CD4-positive, alpha-beta T cell treated with Interleukin-4 for 1 hour (primary cell): ENCODE measurements at places on chromosomes 12 and 14.

DNA sequence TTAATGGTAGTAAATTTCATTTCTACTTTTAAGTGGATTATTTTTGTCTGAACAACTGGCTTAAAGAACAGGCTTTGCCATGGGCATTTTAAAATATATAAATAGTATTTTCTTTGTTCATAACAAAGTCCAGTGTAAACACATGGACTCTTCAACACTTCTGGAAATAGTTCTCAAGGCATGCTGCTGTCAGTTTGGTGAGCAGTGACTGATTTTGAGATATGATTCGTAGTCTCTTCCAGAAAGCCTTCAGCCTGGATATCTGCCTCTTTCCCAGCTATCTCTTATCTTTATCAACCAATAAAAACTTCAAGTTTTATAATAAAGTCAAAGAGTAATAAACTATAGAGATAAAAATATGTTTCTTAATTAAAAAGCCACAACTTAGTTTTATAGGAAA is 110.7 kb downstream of the NAV3 start:
- DNase-seq: no peak

DNA sequence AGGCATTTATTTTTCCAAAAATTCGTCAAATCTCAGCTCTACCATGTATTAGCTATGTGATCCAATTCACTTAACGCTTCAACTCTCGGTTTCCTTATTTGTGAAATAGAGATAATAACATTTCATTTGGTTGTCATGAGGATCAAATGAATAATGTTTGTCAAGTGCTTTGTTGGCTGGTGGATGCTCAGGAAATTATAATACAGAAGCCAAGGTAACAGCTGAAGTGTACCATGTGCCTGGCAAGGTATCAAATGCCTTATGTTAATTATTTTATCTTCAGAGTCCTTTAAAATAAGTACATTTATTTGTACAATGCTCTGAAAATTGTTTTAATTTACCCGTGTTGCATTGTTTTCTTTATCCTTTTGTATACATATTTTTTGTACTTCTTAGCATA is 6.1 kb upstream of the PRKCH start:
- DNase-seq: no peak

GRCh38 chr12:133203344-133204263 is 22.3 kb downstream of the ZNF268 start:
- DNase-seq: no peak

DNA sequence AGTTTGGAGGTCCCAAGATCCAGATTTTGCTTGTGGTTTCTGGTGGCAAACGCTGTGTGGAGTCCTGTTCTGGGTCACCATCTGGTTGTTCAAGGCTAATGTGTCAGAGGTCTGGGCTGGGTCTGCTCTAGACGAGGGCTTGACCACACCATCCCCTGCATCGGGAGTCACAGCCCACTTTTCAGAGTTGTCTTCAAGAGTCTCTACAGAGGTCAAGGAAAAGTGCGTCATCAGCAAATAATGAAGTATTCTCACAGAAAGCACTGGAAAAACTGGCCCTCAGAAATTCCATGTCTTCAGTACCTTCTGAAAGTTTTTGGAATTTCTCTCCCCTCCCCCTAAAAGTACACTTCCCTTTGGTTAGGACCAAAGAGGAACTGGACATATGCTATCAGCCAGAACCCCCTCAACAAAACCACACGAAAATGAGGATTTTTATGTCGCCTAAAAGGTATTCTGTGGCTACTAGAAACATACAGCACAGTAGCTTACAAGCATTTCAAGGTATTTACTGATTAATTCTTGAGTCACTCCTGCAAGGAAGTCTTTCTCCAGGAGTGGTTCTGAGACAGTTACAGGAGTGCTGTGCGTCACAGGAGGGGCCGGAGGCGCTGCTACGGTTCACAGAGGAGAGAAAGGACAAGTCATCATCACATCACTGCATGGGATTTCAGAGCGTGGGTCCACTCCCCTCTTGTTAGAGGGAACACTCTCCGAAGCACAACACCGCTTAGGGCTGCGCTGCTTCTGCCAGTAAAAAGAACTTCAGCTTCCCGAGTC is 35.4 kb downstream of the RAD52 start:
- DNase-seq: no peak

DNA sequence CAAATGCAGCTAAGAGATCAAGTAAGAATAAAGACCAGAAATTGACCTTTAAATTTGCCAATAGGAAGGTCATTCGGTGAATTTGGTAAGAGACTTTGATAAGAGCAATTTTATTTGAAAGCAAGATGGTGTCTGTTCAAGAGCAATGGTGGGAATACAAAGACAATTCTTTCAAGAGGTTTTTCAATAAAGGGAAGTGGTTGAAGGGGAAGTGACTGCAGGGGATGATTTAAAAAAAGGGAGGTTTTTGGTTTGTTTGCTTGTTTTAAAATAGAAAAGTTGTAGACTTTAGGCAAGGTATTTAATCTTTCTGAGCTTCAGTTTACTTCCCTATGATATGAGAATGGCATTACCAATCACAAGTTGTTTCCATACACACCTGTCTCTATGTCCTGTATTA is 4.3 kb upstream of the APPL2 start:
- DNase-seq: no peak

DNA sequence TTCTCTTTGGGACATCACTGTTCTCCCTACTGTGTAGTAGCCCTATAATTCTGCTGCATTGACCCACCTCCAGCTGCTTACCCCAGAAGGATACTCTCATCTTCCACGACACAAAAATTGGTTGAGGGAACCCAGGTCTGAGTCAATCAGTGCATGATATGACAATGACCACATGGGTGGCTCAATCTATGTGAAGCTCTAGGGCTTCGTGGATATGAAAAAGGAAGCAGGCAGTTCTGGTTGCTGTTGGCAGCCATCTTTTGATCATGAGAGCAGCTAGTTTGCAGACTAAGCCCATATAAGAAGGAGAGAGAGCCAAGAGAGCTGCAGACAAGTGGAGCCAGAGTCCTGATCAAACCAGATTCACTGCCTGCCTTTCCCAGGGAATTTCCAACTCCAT is 57.9 kb downstream of the AVPR1A start:
- no peak for DNase-seq

GRCh38 chr12:76417116-76417515 is 68.9 kb upstream of the BBS10 start:
- no peak for DNase-seq

- no peak for DNase-seq
These were observed 79.1 kb upstream of the LMO3 start for GRCh38 chr12:16685107-16685506.

GRCh38 chr14:73968885-73969284 is 18.8 kb downstream of the COQ6 start:
- DNase-seq: no peak

DNA sequence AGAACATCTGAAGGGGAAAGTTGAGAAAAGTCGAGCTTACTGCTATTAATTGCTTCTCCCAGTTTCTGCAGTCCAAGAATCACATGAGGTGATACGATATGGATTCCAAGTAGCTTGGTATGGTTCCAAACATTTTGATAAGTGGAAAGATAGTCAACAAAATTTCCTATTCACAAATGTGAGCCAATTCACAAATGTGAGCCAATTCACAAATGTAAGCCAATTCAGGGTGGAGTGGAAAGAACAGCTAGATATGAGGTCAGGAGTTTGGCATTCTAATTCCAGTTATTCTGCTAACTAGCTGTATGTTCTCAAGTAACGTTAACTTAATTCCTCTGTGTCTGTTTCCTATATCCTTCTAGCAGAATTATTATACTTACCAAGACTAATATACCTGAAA is 37.6 kb upstream of the DHRS4 start:
- DNase-seq: no peak

DNA sequence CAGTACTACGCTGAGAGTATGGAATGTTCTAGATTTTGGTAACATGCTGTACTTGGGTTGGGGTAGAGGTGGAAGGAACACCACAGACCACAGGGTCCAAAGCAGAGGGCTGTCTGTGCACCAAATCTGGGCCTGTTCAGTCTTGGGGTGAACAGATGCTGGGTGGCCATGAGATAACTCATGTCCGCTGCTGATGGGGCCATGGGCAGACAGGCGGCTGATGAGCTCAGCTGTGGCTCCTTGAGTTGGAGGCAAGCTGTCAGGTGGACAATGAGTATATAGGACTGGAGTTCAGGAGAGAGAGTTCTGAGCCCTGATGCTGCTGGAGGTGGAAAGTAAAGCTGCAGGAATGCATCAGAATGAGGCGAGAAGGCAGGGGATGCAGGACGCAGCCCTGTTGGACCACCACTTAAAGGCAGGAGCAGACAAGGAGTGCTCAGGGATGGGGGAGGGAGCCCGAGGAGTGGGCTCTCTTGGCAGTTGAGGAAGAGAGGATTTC is 6.2 kb downstream of the SMIM41 start:
- DNase-seq: no peak

DNA sequence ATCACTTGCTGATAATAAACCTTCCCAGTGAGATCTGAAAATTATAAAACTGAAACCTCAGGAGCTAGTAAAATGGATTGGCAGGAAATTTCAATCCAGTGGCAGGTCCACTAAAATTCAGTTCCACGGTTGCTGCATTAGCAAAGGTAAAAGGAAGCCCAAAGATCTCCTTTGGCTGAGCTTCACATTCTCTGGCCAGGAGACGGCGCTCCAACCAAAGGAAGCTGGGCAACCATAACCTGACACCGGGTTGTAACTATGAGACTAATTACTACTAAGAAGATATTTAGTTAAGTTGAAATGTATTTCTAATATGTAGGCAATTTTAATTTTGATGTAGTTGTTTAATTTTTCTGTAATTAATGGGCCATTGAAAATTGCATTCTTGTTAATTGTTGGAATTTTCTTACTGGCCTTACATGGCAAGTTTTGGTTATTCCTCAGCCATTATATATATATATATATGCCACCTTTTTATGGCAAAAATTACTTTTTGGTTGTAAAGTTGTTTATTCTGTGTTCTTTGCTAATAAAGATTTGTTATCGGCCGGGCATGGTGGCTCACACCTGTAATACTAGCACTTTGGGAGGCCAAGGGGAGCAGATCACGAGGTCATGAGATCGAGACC is 17.0 kb downstream of the OR8S1 start:
- DNase-seq: peak; percentile 20

DNA sequence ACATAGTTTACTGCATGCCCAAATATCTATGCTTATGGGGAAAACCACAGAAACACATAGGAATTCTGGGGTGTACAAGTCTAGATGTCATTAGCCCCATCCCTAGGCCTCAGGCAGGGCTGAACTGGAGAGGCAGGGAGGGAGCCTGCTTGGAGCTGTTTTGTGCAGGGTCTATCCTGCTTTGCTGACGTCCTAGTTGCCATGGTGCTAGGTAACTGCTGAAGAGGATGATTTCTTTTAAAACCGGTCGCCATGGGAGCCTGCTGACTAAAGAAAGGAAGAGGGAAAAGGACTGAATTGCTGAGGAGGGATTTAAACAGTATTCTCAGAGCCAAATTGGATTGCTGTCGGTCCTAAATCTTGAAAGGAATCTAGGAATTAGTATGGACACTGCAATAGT is 10.7 kb downstream of the GPR19 start:
- DNase-seq: no peak

GRCh38 chr12:121036810-121037326 is 2.2 kb downstream of the OASL start:
- DNase-seq: peak; percentile 29

DNA sequence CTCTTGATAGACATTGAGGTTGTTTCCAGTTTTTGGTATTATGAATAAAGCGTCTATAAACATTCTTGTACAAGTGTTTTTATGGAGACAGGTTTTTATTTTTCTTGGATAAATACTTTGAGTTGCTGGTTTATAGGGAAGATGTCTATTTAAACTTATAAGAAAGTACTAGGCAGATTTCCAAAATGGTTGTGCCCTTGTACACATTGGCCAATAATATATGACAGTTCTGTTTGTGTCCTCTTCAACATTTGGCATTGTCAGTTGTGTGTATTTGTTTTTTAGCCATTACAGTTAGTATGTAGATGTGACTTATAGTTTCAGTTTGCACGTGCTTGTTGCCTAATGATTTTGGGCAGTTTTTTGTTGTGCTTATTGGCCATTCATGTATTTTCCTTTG is 42.1 kb downstream of the VRK1 start:
- no peak for DNase-seq

DNA sequence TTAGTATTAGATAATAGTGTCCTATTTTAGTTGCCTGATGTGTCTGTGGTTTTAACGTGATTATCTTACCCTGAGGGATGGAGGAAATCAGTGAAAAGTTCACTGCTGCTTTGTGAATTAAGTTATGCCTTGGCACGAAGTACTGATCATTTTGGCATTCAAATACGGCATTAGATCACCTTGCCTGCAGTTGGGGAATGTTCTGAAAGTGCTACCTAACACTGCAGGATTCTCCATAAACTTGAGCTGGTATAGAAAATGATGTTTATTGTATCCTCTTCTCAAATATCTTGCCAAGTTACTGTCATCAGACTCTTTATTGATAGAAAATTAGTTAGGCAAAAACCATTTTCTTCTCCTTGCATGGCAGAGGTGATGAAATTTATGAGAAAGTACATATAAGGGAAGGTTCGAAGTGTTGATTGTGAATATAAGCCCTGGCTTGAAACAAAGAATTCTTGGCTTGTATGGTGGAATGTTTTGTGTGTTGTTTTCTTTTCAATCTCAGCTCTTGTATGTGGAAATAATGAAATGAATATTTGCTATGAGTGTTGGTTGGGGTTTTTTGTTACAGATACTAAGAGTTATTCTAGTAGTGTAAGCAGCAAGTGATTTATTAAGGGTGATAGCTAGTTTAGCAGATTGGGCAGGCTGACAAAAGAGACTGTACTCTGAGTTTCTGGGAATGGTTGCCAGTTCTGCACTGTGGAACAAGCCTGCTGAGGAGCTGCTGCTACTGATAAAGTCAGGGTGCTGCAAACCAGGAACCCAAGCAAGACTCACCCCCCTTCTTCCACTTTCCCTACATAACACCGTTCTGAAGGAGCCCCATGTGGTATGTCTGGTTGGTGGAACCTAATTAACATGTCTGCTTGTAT is 448.3 kb downstream of the PCNX1 start:
- peak; percentile 65 for DNase-seq

DNA sequence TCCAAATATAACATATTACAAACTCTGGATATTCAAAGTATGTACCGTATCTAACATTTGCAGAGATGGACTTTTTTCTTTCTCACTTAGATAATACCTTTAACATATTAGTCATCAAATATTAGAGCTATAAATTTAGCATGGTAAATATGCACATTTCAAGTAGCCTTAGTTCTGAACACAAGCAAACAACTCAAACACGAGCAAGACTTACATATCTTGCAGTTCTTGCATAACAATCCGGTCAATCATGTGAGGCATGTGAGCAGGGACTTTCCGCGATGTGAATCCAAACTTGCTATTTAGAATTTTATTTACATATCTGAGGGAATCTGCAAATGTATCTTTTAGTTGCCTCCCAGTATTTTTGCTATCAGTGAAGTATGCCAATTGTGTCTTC is 22.1 kb upstream of the SYCP3 start:
- no peak for DNase-seq

GRCh38 chr12:75606956-75607355 is 95.5 kb upstream of the KRR1 start:
- no peak for DNase-seq

DNA sequence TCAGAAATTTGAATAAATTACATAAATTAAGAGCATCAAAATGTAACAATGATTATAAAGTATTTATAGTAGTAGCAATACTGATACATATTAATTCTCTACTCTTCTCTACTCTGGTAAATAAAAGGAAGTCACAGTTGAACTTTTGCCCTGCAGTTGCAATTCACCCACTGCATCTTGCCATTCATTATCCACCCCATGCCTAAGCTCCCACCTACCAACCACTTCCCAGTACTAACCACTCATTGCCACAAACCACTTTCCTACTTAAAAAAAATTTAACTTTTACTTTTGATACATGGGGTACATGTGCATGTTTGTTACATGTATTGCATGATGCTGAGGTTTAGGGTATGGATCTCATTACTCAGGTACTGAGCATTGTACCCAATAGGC is 174.0 kb downstream of the RASSF9 start:
- no peak for DNase-seq
